ENCODE measurements at places on chromosomes 6 and 20.

GRCh38 chr6:157650801-157651200 lies 172.2 kb upstream of the SNX9 start:
- no peak for DNase-seq

DNA sequence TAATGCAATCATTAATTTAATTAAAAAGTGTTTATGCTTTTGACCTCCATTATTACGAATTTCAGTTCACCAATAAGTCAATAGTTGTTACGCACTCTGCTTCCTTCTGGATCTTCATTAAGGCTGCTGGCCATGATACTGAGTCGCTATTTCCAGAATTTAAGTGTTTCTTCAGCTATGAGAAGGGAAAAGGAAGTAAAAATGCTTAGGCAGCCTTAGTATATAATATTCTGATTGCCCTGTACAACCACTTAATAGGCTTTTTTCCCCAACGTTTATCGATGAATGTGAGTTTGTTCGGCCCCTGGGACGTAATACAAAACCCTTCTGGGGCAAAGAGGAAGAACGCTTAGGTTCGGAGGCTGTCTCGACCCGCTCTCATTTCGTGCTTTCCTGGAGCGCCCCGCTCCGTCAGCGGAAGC lies 644 bp downstream of the OARD1 start:
- DNase-seq = no peak

DNA sequence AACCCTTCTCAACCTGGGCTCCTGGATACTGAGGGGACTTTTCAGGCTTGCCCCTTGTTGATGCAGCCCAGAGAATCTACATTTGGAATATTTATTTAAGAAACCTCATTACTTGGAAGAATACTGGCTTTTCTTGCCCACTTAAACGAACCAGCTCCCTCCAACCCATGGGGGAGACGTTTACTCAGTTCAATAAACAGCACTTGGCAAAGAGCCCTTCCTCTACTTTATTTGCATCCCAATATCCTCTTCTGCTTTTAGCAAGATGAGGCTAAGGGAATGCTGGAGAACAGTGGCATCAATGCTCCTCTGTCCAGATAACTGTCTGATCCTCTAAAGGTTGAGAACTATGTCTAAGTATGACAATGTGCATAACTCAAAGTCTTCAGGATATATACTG lies 22.2 kb downstream of the PTPRK start:
- DNase-seq = no peak

DNA sequence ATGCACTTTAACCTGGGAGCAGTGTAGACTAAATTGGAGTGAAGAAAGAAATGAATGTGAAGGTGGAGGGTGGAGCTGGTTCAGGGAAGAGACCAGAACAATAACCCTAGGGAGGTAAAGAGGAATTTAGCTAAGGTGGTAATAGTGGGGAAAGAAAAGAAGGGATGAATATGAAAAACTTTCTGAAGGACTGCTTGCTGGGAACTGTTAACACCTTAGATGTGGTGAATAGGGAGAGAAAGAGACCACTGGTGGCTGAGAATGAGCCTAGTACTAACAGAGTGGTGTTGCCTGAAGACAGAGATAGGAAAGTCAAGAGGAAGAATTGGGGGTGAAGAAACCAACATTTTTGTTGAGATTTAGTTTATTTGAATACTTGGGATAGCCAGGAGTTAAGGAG lies 78.4 kb upstream of the HS3ST5 start:
- no peak for DNase-seq

- DNase-seq = no peak
Measured at GRCh38 chr6:107409942-107410341, 49.4 kb downstream of the PDSS2 start.

GRCh38 chr6:16716321-16716858 lies 44.9 kb downstream of the ATXN1 start:
- DNase-seq = no peak

DNA sequence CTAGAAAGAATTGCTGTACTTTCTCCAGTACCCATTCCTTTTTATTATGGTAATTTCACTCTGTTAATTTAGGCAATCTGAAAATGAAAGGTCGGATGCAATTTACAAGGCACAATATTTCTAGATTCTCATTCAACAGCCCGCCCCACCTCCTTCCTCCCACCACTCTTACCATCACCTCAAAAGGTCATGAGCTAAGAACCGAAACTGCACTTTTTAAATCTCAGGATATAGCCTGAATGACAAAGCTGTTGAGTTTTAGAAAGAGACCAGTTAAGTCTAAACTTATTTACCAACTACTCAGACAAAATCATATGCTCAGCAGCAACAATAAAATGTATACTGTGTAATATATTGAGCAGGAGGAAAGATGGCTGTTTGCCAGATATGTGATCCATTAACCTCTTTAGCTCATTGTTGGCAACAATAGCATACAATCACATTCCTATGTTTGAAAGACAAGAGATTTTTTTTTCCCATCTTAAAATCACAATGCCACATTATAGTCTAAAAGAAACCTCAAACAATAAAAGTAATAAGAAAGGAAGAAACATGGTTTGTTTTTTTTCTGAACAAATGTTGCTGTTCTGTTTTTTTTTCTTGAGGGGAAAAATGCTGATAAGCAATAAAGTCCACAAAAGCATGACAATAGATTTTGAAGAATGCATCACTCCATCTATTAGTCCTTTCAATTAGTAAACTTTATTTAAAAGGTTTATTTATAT lies 1.6 kb upstream of the HS3ST5 start:
- peak; percentile 67 for DNase-seq

DNA sequence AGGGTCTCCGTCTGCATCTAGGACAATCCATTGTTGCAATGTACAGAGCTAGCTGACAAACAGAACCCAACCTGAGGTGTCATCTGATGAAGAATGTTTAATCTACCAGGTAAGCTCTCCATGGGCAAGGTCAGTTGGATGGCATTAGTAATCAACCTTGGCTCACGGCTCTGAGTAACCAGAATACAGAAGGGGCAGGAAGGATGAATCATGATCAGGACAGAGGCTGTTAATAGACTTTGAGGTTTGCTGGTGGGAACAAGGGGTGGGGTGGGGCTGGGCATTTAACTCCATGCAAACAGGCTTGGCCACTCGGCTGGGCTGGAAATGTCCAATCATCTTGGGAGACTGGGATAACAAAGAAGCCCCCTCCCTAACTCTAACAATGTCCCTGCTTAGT lies 77.1 kb upstream of the MRPS10 start:
- DNase-seq = no peak

DNA sequence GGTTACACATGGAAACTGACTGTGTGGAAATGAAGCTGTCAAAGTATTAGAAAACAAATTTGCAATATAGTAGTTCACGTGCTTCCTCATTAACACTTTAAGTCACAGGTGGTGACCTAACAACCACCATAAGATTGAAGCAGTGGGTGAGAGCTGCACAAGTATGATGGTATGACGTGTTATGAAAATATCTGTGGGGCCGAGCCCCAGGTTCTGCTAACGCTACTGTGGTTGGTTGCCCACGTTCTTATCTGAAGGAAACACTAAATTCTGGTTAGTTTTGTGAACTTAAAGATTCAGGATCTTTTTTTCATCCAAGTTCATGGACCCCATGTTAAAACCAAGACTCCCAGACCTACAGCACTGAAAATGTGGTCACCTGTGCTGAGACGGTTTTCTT lies 243.0 kb upstream of the RIN2 start:
- no peak for DNase-seq

DNA sequence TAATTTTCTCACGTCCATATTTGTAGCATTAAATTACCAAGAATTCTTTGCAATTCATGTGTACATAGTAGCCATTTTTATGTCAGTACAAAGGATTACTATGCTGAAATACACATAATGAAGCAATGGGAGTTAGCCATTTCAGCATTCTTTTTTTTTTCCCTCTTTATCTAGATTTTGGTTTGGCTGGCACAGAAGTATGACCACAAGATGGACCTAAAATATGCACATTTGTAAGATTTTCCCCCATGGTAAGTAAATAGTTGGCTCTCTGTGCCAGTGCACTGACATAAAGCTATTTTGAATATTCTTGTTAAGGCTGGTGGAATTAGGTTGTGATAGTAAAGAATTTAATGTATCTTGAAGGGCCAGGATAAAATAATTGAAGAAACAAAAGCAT lies 486.1 kb upstream of the BTBD3 start:
- no peak for DNase-seq

DNA sequence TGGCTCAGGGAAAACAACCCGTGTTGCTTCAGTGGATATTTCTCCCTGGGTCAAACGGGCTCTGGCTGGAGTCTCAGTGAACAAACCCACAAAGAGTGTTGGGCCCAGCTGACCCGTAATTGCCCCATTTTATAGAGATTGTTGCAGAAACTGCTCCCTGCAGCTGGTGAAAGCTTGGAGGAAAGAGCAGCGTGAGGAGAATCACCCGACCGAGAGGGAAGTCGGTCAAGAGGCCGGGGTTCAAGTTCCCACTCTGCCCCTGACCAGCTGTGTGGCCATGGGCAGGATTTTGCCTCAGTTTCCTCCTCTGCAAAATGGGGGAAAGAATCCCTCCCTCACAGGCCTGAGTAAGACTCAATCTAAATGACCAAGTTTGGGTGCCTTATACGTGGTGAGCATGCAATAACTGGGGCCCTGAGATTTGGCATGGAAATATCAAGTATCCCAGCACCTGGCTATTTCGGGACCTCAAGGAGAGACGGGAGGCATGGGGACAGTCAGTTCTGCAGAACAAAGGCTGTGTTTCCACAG lies 1.7 kb upstream of the TGM2 start:
- DNase-seq = no peak

DNA sequence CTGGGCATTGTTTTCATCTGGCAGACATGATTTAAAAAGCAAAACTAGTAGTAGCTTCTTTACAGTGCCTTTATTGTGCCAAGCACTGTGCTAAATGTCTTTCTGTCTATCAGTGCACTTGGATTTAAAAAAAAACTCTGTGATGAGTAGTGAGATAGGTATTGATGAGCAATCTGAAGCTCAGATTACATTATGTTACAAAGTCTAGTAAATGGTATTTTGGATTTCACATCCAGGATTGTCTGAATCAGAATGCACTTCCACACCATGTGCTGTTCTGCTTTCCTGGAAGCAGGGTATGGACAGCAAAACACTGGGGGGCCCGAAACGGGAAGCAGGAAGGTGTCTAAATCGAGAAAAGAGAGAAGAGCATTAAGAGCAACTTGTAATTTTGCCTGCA lies 103.4 kb upstream of the CCN2 start:
- DNase-seq = no peak

DNA sequence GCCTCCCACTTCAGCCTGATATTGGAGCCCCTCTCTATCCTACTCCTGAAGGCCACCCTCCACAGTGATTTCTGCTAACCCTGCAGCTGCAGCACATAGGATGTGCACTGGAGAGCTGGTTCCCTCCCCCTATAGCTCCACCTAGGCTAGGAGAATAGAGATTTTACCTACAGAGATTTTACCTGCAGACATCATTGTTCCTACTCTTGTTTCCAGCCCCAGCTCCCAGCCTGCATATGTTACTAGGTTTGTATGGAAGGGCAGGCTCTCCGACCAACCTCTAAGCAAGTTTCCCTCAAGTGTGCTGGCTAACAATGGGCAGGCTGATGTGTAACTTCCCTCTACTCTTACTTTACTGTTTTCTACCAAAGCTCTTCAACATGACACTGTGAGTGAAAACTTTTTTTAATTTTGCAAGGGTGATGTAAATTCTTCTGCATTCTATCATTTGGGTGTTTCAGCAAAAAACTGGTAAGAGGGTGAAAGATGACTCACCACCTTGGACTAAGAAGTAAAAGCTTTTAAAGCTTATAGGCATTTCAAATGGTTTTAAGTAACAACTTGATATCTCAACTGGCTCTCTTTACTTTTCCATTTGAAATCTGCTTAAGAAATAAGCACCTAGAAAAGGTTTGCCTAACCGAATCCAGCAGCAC lies 106.8 kb downstream of the CDK19 start:
- no peak for DNase-seq

DNA sequence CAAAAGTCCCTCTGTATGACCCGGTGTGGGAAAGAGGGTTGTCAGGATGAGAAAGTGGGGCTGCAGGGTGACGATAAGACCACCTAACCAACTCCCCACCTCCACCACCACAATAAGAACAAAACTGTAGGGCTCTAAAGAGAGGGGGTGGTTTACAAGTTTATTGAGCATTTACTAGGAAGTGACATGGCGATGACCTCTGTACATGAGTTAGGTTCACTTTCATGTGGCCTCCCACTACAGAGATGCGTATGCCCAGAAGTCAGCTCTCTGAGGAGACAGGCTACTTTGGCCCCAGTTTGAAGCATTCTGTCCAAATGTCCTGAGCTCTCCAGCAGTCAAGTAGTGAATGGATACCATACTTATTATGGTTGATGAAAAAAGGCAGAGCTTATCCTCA lies 28.7 kb upstream of the PI16 start:
- no peak for DNase-seq

GRCh38 chr20:50286174-50286511 lies 95.5 kb downstream of the CEBPB start:
- no peak for DNase-seq

GRCh38 chr6:143038833-143039232 lies 21.9 kb upstream of the AIG1 start:
- no peak for DNase-seq
